ENCODE measurements at places on chromosomes 6 and 20. TPM values are rescaled to one million over a fixed set of nuclear protein-coding genes. Genes with fewer than 3 reads are reported as not detected.

CEP43 gene
- total RNA-seq: 10.7 TPM

PEDS1 gene
- 23.9 TPM for total RNA-seq

MACROD2 gene
- 3.5 TPM for total RNA-seq

CHRNA4 gene
- not detected for total RNA-seq

ALDH8A1 gene
- total RNA-seq: not detected

All from ascending aorta (tissue), 2 donors.